ENCODE measurements at places on chromosomes 3 and 15. TPM values are rescaled to one million over a fixed set of nuclear protein-coding genes. Genes with fewer than 3 reads are reported as not detected.

CHRNA7 gene
- 5.0 TPM for total RNA-seq

ZNF445 gene
- 2.7 TPM for total RNA-seq

CLSTN2 gene
- total RNA-seq, result 0.02 TPM

WDR93 gene
- 0.25 TPM for total RNA-seq

CLDN16 gene
- total RNA-seq, result not detected

Data from A549 treated with Mapracorat at 1 μM for 4 hours (cell line).